ENCODE measurements at places on chromosomes 13 and 19.

DNA sequence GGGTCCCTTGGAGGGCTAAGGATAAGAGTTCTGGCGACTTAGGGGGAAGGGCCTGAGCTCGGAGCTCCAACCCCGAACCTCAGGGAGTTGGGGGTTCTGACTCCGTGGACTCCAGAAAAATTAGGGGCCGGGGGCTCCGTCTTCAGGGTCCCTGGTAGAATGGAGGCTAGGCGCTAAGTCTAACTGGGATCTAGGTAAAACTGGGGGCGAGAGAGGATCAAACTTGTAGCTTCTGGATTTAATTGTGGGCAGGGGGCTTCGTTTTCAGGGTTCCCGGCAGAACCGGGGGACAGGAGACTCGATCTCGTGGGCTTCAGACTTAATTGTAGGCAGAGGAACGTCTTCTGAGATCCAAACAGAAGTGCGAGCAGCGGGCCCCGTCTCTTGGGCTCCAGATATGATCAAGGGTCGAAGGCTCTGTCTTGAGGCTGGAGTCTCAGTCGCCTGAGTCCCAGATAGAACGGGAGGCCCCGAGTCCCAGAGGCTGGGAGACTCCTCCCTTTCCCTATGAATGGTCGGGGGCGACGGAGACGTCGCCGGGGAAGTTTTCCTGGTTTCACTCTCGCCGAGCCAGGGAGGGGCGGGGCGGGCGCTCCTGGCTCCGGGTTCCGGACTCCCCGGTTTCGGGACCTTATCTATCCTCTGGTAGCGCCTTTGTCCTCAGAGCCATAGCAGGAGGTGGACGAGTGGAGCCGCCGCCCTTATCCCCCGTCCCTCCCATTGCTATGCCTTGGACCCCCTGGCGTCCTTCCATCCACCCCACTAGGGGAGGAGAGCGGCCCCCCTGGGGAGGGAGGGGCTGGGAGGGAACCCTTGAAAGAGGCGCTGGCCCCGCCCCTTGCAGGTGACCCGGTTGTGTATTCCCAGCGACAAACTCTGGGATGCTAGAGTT lies 1.3 kb downstream of the NECTIN2 start:
- peak; percentile 23 for DNase-seq

GRCh38 chr13:20353973-20354372 lies 121.9 kb upstream of the GJB6 start:
- no peak for DNase-seq

GRCh38 chr13:48201044-48201443 lies 32.0 kb upstream of the ITM2B start:
- DNase-seq: no peak

GRCh38 chr13:108760541-108760940 lies 131.1 kb downstream of the MYO16 start:
- DNase-seq: no peak

GRCh38 chr13:19664481-19665230 lies 31.2 kb downstream of the MPHOSPH8 start:
- DNase-seq: no peak

- no peak for DNase-seq
Observed at GRCh38 chr13:31225998-31226675, 26.4 kb downstream of the B3GLCT start.

GRCh38 chr13:44347301-44347700 lies 26.3 kb upstream of the SERP2 start:
- DNase-seq: no peak

DNA sequence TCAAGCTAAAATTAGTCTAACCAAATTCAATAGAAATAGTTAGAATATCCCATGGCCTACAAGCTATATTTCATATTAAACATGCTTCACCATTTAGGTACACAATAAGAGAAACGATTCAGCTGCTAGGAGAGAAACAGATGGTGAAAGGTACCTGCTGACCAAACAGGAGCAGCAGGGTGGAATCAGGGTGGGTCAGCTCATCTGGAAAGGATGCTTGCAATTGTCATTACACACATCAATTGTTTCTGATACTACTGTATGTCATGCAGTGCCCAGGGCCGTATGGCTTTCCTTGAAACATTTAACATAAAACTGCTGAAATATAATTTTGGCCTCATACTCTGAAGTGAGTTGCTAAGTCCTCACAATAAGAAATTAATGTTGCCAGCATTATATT lies 776.0 kb downstream of the DACH1 start:
- DNase-seq: no peak

GRCh38 chr13:50882816-50883435 lies 26.7 kb upstream of the RNASEH2B start:
- no peak for DNase-seq

Data from activated T-cell treated with anti-CD3 and anti-CD28 coated beads, Interleukin-2, amount 50 U/mL, for 48 hours (primary cell).